DND-41 (cell line): ENCODE measurements at places on chromosomes 2 and 18.

DNA sequence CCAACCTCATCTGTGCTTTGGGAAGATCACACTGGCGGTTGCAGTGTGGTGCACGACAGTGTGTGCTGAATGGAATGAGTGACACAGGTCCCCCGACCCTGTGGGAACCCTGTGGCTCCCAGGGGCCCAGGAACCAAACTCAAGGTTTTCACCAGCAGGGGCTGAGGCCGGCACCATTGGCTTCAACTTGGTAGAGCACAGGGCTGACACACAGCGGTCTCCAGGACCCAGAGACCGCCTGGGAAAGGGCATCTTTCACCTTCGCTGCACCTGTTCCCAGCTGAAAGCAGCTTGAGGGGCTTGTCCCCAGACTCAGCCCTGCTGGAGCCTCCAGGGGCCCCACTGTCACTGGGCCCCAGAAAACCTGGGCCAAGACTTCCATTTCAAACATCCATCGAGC, 59.0 kb upstream of the ODC1 start:
- no peak for DNase-seq

GRCh38 chr2:238157506-238158017, 1.2 kb upstream of the ERFE start:
- DNase-seq = no peak

DNA sequence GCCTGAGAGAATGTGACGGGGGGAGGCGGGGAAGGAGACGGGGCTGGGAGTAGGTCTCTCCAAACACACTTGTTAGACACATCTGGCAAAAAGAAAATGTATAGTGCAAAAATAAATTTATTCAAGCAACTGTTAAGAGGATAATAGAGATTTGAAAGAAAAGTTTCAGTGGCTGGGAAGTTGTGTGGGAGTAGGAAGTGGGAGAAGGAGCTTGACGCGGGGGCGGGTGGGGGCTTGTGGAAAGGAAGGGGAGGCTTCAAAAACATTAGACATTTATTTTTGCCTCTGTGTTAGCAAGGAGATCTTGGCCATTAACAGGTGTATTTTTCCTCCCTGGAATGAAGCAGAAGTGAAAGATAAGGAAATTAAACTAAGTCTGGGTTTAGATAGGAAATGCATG, 90.3 kb downstream of the KLF7 start:
- DNase-seq = no peak

GRCh38 chr2:217394510-217395351, 534.9 kb upstream of the TNP1 start:
- DNase-seq = no peak

- no peak for DNase-seq
Observed at GRCh38 chr2:43251171-43251731, 24.8 kb upstream of the ZFP36L2 start.

DNA sequence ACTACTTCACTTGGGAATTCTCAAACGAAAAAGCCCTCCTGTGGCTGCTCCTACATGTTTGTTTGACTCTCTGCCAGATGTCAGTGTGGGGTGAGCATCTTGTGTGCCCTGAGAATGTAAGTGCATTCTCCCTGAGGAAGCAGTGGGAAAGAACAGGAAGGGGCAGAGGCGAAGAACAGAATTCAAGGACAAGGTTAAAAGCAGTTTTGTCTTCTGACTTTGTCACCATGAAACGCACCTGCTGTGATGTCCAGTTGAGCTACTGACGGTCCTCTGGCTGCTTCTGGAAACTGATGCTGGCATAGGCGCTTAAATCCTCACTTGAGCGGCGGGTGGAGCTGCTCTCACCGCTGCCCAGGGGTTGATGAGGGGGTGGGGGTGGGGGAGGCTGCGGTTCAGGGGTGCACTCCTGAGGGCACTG, 4.9 kb downstream of the IRS1 start:
- no peak for DNase-seq

- DNase-seq = no peak
Observed at GRCh38 chr18:10418836-10419235, 35.6 kb upstream of the APCDD1 start.

DNA sequence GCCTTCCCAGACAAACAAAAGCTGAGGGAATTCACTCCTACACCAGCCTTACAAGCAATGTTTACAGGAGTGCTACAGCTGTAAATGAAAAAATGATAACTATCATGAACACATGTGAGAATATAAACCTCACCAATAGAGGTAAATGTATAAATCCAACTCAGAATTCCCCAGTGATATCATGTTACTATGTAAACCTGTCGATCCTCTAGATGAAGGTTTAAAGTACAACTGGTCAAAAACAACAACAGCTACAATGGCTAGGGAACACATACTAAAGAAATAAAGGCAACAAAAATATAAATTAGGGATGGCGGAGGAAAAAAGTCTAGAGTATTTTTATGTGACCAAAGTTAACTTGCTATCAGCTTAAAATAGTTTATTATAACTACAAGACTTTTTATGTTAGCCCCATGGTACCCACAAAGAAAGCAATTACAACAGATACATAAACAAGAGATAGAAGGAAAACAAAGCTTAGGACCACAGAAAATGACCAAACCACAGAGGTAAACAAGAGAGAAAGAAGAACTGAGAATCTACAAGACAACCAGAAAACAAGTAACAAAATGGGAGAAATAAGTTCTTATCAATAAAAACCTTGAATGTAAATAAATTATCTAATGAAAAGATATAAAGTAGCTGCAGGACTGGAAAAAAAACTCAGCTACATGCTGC, 8.3 kb downstream of the CERKL start:
- DNase-seq = no peak
